ENCODE measurements at places on chromosomes 4 and X.

DNA sequence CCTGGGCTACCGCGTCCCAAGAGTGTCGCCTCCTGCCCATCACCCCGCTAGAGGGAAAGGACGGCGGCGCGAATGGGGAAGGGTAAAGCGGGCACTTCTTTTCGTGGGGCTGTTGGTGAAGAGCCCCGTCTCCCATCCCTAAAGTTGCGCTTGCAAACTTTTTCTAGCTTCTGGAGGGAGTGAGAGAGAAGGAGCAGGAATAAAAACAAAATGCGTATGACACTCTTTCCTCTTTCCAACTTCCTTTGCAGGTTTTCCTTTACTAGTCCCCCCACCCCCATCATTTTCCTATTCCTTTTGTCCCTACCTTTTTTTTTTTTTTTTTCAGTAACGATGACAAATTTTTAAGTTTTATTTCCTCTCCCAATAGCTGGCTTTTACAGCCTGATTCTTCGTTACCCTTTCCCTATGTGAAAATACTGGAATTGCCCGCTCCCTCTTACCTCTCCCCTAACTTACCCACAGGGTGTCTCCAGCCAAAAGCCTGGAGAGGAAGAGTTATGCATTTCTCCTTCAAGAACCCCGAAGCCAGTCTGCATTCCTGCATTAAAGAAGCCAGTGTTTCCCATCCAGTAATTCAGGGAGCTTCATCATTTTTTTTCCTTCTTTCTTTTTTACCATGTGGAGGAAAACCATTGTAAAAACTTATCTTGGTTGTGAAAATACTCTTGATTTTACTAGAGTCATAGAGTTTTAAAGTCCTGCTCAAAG lies 613 bp upstream of the ARSJ start:
- DNase-seq: no peak

DNA sequence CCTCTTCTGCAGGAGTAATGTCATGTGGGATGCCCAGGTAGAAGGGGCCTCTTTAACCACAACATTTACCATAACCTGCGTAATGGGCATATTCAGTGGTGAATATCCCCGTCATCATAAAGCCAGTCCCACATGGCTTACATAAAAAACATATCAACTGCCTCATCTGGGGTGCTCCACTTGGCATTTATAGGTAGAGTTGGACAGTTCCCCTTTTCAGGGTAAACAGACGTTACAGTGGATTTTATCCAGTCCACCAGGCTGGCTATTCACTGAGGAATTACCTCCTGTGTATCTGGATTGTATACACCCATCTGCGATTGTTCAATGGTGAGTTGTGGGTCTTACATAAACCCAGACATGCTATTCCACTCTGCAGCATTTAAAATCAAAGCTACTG lies 70.7 kb upstream of the ANKRD17 start:
- DNase-seq: no peak

DNA sequence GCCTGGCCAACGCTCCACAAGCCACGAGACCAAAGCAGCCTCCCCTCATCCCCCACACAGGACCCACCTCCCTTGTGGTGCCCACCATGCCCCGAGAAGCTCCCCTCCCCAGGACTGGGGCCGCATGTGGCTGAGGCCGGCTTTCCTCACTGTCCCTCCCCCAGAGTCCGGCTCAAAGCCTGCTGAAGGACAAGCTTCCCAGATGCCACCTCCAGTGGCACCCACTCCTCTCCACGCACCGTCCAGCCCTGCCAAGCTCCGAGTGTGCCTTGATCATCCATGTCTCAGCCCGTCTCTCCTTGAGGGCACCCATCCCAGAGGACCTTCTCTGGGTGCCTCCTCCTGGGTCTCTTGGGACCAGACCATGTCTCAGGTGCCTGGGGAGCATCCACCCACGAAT lies 58.8 kb upstream of the MXD4 start:
- no peak for DNase-seq

- no peak for DNase-seq
These were observed 162.1 kb downstream of the EPHA5 start for GRCh38 chr4:65508168-65508567.

DNA sequence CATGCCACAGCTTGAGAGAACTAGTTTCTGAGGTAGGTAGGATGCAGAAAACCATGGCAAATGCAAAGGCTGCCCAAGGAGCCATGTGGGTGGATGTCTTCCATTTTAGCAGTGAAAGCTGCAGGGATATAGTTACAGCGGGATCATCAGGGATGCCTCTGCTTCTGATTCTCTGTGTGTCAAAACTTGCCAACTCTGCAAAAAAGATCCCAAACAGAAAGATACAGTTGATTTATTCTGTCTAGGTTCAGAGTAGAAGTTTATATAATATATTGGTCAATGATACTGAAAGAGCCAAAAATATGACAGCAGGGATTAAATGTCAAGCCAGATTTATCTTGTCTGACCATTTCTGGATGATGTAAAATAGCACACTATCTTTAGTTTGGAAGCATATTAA lies 42.4 kb upstream of the SFRP2 start:
- DNase-seq: no peak

DNA sequence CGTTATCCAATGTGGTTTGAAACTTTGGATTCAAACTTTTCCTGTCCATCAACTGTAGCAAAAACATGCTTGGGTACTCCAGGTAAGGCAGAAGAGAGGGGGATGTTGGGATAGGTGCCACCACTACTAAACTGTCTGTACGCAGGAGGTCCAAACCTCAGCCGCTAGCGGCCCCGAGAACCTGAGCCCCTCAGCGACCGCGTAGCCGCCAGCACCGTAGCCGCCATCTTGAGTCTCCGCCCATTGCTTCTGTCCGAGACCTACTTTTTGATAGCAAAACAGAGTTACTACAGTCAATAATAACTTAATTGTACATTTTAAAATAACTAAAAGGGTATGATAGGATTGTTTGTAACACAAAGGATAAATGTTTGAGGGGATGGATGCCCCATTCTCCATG lies 119.9 kb upstream of the GRID2 start:
- no peak for DNase-seq
